ENCODE measurements at places on chromosomes 12 and 14.
A peak's percentile ranks its signal among the peaks of the same experiment; 100 is the strongest.

GRCh38 chr12:12560587-12561370 lies 1.9 kb downstream of the DUSP16 start:
- DNase-seq = no peak

DNA sequence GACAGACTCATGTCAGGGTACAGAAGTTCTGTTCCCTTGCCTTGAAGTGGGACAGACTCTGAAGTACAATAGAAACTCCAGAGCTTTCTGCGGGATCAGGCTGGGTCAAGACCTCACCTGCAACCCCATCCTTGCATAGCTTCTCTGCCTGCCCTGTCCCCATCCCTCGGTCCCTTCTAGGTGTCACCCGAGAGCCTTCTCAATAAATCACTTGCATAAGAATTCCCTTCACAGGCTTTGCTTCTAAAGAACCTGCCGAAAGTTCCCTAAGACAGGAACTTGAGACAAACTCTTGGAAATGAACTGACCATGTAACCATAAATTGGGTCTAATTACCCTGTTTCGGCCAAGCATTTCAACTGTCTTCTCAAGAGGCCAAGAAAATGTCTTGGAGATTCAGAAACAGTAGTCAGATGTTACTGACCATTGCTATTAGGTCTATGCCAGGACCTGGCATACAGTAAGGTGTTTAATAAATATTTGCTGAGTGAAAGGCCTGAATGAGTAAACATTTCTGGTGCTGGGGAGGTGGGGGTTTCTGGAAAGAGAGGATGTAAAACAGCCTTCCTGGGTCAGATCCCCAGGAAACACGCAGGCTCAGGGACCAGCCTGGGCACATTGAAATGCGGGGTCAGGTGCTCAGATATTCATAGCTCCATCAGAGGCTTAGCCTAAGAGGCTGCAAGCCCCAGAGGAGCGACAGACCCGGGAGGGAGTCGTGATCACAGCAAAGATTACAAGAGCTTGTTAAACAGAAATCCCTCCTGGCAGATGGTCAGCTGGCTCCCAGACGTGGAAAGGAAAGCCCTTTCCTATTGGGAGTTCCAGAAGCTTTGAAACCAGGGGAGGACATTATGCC lies 226.2 kb upstream of the LHX5 start:
- no peak for DNase-seq

DNA sequence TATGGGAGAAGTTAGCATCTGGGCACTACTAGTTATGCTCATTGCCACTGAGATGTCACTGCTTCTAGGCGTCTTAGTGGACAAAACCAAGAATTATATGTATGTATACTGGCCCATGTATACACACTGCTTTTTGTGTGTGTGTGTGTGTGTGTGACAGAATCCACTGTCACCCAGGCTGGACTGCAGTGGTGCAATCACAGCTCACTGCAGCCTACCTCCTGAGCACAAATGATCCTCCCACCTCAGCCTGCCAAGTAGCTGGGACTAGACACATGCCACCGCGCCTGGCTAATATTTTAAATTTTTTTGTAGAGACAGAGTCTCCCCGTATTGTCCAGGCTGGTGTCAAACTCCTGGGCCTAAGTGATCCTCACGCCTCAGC lies 25.2 kb downstream of the LIMA1 start:
- DNase-seq = no peak

DNA sequence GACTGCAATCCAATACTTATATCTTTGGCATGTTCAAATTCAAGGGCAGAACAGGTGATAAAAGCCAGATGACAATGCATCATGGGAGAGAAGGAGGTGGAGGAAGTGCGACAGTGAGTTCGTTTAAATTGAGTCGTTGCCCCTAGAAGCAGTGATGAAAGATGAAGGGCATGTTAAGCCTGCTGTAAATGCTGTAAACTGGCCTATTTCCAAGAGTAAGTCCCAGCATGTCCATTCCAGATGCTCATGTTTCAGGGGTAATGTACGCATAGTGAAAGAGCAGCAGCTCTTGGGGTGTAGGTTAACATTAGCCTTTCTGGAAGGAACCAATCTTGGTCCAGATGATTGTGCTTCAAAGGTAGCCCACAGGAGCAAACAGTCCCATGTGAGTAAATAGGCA lies 97.1 kb downstream of the C2CD5 start:
- no peak for DNase-seq

DNA sequence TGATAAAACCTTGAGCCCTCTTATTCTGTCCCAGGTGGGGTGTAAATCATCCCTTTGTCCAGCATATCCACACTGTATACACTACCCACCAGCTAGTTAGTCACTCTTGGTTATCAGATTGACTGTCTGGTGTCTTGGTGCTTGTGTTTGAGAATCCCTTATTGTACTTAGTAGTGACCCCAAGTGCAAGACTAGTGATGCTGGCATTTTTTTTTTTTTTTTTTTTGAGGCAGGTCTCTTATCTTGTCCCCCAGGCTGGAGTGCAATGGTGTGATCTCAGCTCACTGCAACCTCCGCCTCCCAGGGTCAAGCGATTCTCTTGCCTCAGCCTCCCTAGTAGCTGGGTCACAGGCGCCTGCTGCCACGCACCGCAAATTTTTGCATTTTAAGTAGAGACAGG lies 5.8 kb downstream of the VRK1 start:
- no peak for DNase-seq

GRCh38 chr14:49673586-49673985 lies 14.4 kb downstream of the POLE2 start:
- no peak for DNase-seq

- DNase-seq = peak; percentile 54
These were observed 73.9 kb downstream of the NEDD1 start for GRCh38 chr12:96980991-96981414.

DNA sequence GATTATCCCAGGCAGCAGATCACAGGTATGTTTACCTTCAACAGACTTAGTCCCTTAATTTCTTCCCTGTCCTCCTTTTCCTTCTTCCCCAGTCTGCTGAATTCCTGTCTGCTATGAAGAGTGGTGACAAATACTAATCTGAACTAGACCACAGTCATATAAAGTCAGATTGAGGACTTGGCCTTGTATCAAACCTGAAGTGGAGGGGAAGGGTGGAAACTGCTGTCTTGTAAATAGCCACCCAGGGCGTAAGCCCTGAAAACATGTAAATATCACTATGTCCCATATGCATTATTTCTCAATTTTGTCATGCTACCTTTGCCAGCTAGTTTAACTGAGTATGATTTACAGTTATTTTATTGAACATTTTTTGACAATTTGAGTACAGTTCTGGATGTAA lies 368.0 kb downstream of the CCDC91 start:
- no peak for DNase-seq

- peak; percentile 83 for DNase-seq
These were observed 12.4 kb downstream of the CALM1 start for GRCh38 chr14:90409209-90409730.

DNA sequence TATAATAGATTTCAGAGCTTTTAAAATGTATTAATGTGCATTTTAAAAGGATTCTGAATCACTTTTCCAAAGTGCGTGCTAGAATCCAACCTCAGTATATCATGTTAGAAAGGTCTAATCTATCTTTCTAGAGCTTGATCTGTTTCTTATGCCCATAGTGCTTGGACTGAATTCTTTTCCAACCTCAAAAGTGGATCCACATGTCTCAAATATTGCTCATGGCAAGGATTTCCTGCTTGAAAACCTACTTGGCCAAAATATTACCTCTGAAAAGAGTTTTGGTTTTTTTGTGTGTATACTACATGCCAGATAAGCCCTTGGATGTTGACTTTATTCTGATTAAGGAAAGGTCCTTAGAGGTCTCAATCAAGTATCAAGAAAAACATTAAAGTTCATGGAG lies 16.9 kb upstream of the SLC6A15 start:
- DNase-seq = no peak

GRCh38 chr14:61705017-61705416 lies 9.7 kb downstream of the HIF1A start:
- no peak for DNase-seq

DNA sequence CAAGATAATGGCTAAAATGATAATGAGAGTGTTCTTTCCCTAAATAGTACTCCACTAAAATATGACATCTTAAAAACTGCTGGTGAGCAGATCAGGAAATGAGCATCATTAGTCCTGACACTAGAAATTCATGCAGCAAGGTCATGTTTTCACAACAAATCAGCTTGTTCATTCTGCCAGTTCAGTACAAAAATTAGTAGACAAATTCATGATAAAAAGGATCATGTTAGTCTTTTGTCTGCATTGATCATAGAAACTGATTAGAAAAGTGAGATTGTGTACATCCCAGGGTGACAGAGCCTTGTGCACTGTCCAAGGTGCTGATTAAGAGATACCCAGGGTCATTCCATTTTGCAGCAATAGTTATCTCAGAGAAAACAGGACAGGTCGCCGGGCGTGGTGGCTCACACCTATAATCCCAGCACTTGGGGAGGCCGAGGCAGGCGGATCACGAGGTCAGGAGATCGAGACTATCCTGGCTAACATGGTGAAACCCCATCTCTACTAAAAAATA lies 163.6 kb downstream of the RIMBP2 start:
- DNase-seq = no peak

DNA sequence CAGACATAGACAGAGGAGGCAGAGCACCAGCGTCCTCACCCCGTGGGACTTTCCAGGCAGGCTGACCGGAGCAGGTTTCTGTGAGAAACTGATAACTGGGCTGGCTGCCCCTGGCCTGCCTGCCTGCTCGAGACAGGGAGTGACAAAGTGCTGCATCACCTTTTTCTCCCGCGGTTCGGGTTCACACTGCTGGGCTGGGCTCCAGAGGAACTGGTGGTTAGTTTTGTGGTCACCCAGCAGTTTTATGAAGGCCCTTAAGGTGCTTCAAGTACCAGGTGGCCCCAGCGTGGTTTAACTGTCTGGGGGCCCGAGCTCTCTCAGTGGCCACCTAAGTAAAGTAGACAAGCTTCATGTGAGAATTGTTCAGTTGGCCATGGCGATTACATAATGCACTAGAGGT lies 1073.6 kb downstream of the BCL11B start:
- no peak for DNase-seq

DNA sequence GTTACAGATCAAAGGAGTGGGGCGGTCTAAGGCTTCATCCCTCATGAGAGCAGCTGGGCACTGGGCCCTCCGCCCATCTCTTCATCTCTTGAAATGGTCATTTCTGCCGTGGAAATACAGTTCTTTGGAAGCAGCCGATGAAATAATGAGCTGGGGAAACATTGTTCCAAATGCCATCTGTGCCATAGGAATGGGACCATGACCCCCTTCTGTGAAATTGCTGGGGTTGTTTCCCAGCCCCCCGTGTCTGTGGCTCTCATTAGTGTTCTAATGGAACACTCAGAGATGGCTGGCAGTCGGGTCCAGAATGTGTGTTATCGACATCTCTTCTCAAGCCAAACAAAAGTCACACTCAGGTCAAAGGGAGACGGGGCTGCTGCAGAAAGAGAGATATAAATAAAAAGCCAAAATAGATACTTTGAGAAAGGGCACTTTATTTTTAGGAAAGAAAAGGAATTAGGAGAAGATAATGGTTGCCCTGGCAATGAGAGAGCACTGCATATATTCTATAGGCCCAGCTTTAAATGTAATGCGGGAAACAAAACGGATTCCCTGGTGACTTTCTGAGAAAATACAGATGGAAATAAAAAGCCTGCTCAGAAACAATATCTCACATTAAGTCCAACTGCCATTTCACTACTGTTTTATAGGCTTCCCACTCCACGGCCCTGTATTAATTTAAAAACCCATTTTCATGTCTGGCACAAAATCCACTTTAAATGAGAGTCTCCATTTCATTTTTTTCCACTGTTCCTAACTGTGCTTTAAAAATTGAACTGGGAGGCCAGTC lies 107.1 kb downstream of the TTC8 start:
- DNase-seq = no peak

DNA sequence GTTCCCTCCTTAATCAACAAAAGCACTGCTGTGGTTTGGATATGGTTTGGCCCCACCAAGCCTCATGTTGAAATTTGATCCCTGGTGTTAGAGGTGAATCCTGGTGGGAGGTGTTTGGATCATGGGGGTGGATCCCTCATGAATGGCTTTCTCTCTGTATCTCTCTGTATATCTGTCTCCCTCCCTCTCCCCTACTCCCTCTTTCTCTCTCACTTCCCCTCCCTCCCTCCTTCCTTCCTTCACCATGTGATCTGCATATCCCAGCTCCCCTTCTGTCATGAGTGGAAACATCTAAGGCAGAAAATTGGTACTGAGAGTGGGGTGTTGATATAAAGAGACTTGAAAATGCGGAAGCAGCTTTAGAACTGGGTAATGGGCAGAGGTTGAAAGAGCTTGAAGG lies 5.2 kb downstream of the GSKIP start:
- DNase-seq = no peak

DNA sequence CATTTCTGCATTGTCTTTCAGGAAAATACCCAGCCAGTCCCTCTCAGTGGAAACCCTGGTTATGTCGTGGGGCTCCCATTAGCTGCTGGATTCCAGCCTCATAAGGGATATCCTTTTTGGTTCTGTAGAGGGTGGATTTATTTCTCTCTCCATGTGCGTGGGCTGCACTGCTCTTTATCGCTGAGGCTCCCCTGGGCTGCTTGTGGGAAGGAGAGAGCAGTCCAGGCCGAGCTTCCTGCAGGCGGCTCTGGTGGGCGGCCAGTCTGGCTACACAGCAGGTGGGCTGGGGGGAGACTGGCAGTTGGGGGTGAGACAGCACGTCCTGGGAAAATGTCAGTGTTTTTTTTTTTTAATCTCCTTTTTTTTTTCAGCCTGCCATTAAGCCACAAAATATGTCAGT lies 27.6 kb downstream of the TCTN1 start:
- DNase-seq = no peak

DNA sequence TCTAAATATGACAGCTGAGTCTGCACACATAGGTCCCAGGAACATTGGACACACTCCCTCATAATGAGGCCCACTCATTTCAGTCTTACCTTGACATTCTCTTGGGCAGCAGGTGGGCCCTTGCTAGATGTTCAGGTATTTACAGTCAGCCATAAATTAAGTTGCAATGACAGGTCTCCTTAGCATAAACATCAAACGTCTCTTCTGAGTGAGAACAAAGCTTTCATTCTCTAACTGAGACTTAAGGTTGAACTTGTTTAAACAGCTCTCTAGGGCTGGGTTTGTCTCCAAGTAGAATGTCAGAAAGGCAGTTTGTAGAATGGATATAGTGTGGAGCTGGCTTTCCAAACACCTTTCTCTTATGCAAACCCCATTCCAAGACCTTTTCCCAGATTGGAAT lies 10.3 kb downstream of the ACVR1B start:
- DNase-seq = no peak

GRCh38 chr12:130800312-130800711 lies 38.7 kb downstream of the STX2 start:
- DNase-seq = no peak

GRCh38 chr12:62914443-62915203 lies 20.3 kb downstream of the PPM1H start:
- no peak for DNase-seq
